Fibroblast of skin of back (primary cell): ENCODE measurements at places on chromosomes 11 and 22.

DNA sequence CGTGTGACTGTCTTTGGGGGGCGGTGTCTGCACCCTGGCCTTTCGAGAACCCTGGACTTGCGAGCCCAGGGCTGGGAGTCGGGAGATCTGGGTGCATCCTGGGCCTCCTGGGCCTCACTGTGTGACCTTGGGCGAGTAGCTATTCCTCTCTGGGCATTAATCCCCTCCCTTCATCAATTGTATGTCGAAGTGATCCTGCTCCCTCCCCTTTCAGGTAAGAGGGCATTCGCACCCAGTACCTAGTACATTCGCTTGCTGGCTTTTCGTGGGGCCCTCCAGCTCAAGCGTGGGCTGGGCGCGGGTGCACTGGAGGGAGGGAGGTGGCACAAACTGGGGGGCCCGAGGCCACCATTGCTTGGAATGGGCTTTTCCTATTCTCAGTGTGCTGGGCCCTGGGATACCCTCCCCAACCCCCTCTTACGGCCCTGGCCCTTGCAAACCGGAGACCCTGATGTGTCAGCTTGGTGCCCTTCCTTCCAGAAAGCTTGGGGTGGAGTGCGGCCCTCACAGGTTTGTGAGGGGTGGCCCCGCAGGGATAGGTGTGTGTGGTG, 530 bp downstream of the USP35 start:
- no peak for DNase-seq

- DNase-seq: no peak
Measured at GRCh38 chr22:41551877-41552582, 7.8 kb upstream of the POLR3H start.

GRCh38 chr11:108838792-108839105, 173.9 kb downstream of the DDX10 start:
- DNase-seq: no peak

DNA sequence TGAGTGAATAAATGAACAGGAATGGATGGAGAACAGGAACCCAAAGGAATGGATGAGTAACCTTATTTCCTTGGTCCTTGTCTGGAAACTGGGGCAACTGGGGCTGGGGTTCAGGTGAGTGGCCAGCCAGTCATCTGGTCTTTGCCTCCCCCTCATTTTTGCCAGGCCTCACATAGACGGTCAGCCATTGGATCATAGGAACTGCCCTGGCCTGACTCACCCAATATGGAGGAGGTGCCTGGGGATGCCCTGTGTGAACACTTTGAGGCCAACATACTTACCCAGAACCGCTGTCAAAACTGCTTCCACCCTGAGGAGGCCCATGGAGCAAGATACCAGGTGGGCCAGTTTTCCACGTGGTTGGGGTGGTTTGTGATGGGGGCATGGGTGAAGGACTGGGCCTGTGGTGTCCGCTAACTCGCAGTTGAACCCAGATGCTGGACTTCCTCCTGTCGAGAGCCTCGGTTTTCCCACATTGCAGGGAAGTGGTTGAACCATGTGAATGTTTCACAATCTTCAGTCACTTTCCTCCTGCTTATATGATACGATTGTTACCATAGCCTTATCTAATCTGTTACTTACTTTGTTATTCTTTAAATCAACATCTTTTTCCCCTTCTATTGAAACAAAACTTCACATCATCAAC, 4.4 kb downstream of the TRIOBP start:
- no peak for DNase-seq

DNA sequence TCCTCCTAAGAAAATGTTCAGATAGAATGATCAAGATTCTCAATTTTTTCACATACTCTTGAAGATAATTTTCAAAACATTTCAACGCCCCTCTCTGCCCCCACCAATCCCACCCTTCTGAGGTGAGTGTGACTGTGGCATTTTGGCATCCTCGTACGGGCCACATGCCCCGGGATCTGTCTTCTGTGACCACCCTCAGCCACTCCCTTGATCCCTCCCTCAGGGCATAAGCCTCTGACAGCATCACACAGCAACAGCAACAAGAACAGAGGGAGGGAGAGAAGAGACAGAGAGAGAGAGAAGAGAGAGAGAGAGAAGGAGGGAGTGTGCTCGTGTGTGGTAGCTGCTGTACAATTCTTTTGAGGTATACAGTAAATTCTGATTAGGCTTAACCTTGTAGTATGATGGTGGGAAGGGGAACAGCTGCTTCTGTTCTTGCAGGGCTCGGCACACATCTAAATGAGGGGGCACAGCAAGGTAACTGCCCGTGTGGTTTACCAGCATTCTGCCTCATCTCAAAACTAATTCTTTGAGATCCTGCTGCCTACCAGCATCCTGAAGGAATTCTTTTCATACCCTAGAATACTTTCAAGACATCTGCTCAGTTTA, 21.4 kb downstream of the SCUBE2 start:
- DNase-seq: no peak

DNA sequence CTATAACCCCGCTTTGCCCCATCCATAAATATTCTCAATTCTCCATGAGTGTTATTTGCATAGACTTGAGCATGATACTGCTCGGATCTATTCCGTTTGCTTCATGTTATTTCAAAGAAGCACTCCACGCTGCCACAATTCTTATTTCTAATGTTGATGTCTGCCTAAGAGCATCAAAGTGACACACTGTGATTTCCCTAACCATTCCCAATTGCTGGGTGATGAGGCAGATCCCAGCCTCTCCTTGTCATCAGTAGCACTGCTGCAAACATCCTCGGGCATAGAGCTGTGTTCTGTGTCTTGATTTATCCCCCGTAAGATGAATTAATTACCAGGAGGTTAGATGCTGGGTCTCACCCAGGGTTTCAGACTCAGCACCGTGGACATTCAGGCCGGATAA, 178.3 kb upstream of the SEZ6L start:
- DNase-seq: no peak

GRCh38 chr22:36853407-36854099, 7.3 kb upstream of the NCF4 start:
- peak; percentile 54 for DNase-seq

- DNase-seq: no peak
Measured at GRCh38 chr11:87970762-87971161, 204.5 kb downstream of the RAB38 start.

DNA sequence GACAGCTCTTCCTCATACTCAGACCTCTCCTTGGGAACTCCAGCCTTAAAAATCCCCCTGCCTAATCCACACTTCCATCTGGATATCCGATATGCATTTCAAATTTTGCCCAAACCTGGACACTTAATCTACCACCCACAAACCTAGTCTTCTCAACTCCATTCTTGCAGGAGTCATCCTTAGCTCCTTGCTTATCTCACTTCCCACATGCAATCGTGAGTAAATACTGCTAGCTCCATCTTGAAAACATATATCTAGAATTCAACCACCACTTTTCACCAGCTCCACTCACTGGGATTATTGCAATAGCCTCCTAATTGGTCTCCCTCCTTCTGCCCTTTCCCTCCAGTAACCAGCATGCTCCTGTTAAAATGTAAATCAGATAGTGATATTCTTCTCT, 2.6 kb upstream of the MYOD1 start:
- no peak for DNase-seq

- DNase-seq: peak; percentile 75
Measured at GRCh38 chr11:108559340-108559739, 34.2 kb downstream of the EXPH5 start.

- no peak for DNase-seq
Measured at GRCh38 chr22:31651664-31652063, 10.4 kb downstream of the PISD start.

- DNase-seq: no peak
Measured at GRCh38 chr11:131923309-131923708, 552.9 kb downstream of the NTM start.

GRCh38 chr22:33565580-33565995, 354.7 kb downstream of the LARGE1 start:
- DNase-seq: no peak

- DNase-seq: no peak
Measured at GRCh38 chr11:105942921-105943320, 79.1 kb downstream of the MSANTD4 start.

GRCh38 chr11:116332391-116332790, 440.4 kb downstream of the BUD13 start:
- DNase-seq: no peak

DNA sequence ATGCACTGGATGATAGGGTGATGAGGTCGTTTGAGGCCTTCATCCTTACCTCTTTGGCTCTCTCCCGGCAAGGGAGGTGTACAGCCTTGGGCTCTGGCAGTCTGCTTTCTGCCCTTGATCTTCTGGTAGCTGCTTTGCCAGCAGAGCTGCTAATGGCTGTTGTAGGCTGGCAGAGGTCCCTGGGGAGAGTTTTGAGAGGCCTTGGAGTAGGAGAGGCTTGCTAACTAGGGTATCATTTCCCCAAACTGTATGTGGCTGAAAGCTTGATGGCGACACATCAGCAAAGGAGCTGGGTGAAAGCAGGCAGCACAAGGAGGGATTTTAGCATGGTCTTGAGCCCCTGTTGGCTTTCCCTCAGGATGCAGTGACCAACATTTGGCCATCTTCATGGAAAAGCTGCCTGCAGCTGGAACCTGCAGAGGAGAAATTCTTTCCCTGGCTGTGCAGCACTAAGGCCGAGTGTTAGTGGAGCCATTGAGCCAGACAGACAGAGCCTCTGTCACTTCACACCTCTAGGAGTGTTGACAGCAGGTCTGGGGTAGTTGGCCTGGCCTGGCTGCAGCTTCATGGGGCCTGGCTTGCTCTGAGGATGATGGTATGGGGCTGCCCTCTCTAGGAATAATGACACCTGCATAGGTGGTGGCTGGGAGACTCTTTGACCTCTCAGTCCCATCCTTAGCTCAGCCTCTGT, 3.5 kb upstream of the AMPD3 start:
- DNase-seq: no peak

- no peak for DNase-seq
Measured at GRCh38 chr11:110287537-110287936, 8.9 kb downstream of the RDX start.

DNA sequence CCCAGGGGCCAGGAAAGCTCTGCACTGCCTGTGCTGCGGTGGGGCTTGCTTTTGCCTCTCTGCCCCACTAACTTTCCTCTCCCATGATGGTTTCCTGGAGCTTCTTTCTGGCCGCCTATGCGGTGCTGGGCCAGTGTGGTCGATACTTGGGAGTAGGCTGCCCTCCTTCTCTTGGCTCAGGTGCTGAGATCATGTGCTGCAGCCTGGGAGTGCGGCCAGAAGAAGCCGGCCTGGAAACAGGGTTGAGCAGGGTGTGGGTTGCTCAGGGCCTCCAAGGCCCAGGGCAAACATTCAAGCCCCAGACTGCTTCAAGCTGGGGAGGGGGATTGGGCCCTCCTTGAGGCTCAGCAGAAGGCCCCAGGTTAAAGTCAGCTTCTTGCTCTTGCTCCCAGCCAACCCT, 125.0 kb downstream of the NTM start:
- no peak for DNase-seq

GRCh38 chr11:93024369-93024768, 54.9 kb downstream of the MTNR1B start:
- DNase-seq: peak; percentile 31

DNA sequence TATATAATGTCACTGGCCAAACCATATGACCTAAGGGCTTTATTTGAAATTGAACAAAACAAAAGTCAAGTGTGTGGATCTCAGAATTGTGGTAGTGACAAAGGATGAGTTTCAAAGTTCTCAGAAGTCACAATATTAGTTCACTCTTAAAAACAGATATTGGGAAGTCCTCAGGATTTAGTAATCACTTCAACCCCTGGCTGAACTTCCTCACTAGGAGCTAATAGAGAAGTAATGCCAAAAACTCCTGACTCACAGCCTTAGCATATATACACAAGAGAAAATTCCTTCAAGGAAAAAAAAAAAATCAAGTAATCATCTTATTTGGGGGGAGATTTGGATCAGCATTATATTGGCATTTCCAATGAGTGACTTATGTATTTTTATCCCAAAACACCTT, 75.6 kb upstream of the APOA1 start:
- peak; percentile 73 for DNase-seq

DNA sequence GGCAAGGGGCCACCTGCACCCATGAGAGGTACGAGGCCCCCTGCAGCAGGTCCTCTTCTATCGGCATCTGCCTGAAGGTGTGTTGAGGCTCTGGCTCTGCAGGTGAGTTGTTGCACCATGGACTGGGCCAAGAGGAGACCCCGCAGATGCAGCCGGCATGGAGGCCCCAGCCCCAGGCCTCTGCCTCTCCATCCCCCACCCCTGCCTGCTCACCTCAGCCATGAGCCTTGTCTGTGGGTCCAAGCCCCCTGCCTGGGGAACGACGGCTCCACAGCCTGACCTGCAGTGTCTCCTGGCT, 1386.2 kb downstream of the BRD1 start:
- DNase-seq: no peak

DNA sequence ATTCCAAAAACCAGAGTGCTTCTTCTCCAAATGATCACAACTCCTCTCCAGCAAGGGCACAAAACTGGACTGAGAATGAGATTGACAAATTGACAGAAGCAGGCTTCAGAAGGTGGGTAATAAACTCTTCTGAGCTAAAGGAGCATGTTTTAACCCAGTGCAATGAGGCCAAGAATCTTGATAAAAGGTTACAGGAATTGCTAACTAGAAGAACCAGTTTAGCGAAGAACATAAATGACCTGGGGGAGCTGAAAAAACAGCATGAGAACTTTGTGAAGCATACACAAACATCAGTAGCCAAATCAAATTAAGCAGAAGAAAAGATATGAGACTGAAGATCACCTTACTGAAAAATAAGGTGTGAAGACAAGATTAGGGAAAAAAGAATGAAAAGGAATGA, 15.5 kb downstream of the OR52M1 start:
- no peak for DNase-seq

- peak; percentile 30 for DNase-seq
Measured at GRCh38 chr11:2975594-2975993, 16.5 kb downstream of the NAP1L4 start.

GRCh38 chr11:42237701-42238235, 778.3 kb upstream of the LRRC4C start:
- DNase-seq: peak; percentile 95

- no peak for DNase-seq
Measured at GRCh38 chr11:63502252-63502820, 3.5 kb upstream of the LGALS12 start.

DNA sequence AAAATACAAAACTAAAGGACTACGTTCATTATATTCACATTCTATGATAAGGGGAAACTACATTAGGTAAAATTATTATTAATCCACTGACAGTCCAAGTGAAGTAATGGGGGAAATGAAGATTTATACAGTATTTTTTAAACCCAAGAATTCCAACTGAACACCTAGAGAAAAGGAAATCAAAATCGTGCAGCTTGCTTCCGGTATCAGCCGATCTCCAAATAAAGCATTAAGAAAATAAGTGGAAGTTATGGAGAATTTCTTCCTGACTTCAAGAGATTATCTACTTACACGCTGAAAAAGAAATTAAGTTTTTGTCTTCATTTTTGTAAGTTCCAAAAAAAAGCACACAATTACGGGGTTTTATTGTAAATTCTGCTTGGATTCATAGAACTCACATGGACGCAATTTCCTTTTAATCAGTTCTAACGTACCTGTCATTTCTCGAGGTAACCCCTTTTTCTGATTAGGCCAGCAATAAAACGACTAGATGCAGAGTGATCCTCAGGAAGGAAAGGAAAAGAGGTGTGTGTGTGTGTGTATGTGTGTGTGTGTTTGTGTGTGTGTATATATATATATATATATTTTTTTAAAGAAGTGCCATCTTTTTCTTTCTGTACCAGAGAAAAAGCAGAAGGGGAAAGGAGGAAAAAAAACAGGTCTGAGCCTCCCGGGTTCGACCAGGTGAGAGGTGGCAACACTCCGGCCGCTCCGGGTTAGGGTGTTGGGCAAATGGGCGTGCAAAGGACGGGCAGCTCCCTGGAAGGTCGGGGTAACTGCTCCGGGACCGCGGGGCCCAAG, 1.1 kb downstream of the ZBTB44 start:
- DNase-seq: no peak

GRCh38 chr11:76392870-76393269, 11.7 kb downstream of the GVQW3 start:
- DNase-seq: no peak

- peak; percentile 61 for DNase-seq
Measured at GRCh38 chr11:117828611-117829368, 4.2 kb upstream of the FXYD2 start.
